Activated CD4-positive, alpha-beta T cell treated with anti-CD3 and anti-CD28 coated beads, Interleukin-10, Interleukin-2, amounts not matched to agents 100 ng/mL and 50 ng/mL, durations not matched to agents 16 hours and 8 hours (primary cell): ENCODE measurements at places on chromosomes 3 and 15.
A peak's percentile ranks its signal among the peaks of the same experiment; 100 is the strongest.

DNA sequence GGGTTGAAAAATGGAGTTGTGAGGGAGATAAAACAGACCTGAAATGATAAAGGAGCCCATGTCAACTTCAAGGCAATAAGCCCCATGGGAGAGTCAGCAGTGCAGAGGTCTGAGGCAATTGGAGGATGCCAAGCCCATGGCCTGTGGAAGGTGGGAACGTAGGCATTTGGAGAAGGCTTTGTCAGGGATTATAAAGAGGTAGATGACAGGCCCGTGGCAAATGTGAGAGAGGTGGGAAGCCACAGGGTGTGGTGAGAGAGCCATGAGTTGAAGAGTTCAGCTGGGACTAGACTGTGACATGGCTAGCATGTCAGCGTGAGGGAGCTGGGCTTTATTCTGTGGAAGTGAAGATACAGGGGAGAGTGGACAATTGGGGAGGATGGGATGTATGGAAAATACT, 35.4 kb downstream of the MFSD1 start:
- no peak for DNase-seq

DNA sequence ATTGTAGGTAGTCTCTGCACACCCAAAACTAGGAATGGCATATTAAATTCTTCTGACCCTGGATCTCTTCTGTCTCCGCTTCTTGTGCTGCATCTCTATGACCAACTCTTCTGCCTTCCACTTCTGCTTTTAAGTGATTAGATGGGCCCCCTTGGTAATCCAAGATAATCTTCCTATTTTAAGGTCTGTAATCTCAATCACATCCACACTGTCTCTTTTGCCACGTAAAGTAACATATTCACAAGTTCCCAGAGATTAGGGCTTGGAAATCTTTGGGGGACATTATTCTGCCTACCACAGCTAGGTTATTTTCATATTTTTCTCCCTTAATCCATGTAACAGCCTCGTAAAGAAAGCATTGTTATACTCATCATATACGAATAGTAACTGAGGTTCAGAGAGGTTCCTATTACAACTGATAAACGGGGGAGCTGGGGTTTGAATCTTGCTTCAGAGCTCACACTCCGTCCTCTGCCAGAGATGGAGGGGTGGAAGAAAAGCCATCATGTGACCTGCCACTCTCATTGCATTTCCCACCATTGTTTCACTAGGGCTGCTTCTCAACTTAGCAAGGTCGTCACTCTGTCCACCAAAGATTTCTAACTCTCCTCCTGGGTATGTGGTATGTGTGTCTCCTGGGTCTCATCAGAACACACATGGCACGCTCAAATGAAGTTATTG, 6.6 kb upstream of the CD47 start:
- DNase-seq, result no peak

DNA sequence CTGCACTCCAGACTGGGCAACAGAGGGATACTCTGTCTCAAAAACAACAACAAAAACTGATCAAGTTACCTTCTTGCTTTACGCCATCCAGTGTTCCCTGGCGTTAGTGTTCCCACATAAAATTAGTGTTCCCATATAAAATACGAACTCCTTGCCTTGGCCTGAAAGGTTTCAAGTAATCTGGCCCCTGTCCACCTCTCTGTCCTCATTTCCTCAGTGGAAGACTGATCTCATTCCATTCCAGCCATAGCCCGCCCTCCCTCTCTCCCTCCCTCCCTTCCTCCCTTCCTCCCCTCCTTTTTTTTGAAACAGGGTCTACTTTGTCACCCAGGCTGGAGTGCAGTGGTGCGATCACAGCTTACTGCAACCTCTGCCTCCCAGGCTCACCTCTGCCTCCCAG, 2.8 kb upstream of the CAND2 start:
- no peak for DNase-seq

GRCh38 chr3:31051226-31051625, 156.8 kb upstream of the GADL1 start:
- DNase-seq, result no peak

DNA sequence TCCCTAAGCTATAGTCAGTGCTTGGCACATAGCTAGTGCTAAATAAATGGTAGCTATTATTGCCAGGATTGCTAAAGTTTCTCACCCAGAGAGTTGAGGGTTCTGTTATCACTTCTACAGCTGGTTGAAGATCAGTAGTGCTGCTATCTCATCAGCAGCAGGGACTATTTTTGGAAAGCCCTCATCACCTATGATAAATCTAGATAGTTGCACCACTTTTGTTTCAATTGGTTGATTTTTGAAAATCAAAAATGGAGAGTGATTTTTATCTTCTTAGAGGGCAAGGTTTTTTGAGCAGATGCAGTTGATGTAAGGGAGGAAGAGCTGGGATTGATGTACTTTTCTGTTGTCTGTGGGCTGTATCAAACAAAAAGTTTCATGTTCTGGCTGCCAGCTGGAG, 101.6 kb downstream of the ST6GAL1 start:
- DNase-seq, result no peak

DNA sequence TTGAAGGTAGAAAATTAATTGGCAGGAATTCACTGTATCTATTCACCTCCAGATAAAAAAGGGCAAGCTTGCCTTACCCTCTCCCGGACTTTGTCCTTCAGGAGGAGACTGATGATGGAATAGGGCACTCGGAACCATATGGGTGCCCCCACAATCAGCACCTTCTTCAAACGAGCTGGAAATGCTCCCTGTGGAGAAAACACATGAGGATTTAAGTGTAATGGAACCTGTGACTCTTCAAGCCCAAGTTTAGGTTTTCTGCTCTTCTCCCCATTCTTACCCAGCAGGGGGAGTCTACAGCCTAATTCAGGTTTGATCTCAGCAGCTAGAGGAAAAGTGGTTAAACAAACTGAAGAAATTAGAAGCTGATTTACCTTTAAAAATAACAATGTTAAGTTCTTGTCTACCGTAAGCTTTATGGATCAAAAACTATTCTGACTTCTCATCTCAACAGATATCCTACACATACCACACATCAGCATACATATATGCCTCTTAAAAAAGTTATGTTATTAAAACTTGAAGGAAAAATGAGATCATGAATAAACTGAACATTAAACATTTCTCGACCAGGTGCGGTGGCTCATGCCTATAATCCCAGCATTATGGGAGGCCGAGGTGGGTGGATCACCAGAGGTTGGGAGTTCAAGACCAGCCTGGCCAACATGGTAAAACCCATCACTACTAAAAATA, 57.5 kb upstream of the SIN3A start:
- peak; percentile 34 for DNase-seq

- DNase-seq, result no peak
Measured at GRCh38 chr3:185330238-185330637, 32.7 kb upstream of the MAP3K13 start.

DNA sequence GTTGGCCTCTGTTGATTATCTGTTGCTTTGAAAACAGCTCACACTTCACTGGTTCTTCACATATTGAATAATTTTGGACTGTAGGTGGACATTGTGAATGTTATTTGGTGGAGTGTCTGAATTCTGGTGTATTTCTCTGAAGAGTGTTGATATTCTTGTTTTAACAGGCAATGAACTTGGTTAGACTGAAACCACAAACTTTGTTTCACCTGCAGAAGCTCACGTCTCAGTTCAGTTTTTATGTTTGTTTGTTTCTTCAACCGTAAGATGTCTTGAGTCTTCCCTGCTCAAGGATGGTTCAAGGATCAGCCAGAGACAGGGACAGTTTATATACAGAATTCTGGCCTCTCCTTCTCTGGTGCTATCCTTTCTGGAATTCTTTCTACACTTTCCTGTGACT, 43.6 kb downstream of the C3orf20 start:
- DNase-seq, result no peak

DNA sequence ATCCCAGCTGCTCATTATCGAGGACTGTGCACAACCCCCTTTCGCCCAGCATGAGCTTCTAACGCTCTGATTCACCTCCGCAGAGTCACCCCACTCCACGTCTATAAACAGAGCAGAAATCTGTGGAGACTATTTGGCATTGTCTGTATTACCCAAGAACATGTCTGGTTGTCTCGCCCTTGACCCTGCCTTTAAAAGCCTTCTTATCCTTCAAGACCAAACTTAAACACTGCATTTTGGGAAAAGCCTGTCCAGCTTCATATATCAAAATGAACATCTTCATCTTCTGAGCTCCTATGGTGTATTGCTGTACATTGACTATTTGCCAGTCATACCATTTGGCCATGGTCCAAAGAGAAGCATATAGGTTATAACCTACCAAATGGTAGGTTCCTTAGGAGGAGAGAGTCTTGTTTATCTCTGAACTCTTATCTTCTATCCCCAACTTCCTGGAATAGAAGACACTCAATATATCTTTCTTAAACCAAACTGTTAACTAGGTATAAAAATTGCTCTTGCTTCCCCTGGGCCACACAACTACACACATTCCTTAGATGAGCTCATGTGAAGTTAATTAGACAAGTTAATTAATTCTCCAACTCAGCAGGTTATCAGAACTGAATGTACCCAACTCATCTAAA, 90.1 kb downstream of the FBN1 start:
- DNase-seq, result no peak

GRCh38 chr15:52228921-52229320, 37.7 kb upstream of the GNB5 start:
- DNase-seq, result no peak

GRCh38 chr3:65174713-65175112, 486.9 kb upstream of the ADAMTS9 start:
- DNase-seq, result no peak

DNA sequence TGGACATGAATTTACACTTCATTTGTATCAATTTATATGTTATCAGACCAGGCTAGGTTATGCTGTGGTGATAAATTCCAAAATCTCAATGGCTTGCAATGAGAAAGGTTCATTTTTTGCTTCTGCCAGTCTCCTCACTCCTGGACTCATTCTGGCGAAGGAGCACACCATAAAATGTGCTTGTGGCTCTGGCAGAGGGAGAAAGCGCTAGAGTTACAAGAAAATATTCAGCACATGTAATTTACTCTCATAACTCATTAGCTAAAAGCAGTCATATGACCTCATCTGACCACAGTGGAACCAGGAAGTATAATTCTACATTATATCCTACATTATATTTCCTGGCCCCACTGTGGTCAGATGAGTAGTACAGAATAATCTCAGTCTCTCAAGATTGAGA, 193.8 kb downstream of the BCHE start:
- no peak for DNase-seq

DNA sequence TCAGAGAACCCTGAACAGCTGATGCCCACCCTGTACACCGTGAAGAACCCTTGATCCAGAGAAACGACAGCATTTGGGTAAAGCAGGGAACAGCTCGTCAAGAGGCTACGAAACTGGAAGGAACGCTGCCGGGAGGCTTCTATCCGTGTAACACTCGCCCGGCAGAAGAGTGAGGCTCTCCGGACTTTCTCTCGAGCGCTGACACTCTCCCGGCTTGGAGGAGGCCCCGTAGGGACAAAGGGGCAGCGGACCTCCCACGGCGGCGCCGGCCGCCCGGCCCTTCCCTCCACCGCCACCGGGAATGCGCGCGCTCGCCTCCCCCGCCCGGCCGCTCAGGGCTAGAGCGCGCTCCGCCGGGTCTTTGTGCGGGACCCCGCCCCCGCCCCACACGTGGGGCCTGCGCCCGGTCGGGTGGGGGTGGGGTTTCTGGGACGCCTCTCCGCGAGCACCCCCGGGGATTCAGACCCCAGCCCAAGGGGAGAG, 1.7 kb downstream of the HYAL2 start:
- DNase-seq, result peak; percentile 73

DNA sequence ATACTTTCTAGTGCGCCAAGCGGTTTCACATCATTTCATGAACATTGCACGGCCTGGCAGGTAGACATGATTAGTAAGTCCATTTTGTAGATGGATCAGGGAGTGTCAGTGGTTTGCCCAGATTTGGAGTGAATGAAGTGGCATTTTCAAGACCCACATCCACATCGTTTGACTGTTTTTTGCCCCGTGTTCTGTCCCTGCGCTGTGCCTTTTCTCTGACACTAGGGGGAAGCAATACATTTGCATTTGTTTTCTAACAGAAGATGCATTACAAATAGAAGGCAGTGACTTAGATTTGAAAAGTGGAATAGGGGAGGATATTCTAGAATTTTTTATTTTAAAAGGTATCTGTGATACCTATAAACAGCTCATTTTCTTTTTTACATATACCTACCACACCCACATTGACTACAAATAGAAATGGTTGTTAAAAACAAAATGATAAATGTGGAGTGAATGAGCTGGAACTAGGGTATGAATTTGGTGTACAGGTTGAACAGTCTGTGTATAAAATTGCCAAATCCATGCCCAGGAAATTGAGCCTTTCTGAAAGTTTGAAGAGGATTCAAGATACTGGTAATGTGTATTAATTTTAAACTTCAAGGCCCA, 98.0 kb downstream of the USP13 start:
- DNase-seq, result peak; percentile 38

DNA sequence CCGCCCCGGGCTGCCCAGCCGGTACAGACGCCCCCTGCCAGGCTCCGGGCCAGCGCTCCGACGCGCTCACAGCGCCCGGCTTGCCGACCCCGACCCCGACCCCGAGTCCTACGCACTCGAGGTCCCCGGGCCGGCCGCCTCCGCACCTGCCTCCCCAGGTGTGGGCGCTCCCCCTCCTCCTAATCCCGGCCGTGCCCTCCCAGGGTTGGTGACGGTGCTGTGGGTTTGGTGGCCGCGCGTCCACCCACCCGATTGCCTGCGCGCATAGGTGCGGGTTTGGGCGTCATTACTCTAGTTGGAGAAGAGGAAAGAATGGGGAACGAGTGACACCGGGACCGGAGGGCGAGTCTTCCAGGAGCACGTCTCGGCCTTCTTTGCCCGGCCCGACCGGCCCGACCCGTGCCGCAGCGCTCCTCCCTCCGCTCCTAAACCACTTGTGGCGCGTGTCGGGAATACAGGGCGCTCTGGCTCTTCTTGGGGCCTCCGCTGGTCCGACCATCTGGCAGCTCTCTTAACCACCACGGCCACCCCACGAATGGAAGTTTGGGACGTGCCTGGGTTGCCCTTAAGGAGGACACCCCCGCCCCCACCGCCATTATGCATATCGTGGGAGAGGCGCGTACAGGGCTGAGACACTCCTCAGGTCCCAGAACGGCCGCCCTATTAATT, 810 bp upstream of the THRB start:
- no peak for DNase-seq

GRCh38 chr15:89851673-89852341, 37.2 kb upstream of the ANPEP start:
- no peak for DNase-seq

DNA sequence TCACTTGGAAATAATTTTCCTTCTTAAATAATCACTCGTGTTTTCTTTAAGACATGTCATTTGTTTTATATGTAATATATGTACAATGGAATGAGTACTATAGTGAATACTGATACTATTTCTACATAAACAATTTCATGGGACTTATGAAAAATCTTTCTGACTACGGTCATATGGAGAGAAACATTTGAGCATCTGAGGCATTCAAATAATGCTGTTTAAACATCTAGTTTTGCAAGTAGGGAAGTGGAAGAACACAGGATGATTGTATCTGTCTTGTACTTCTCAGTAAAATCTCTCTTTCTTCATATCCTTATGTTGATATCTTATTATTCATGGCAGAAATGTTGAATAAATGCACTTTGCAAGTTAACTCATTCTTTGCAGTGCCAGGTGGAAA, 599.5 kb upstream of the KCNMB2 start:
- DNase-seq, result no peak

- no peak for DNase-seq
Measured at GRCh38 chr3:197000211-197000610, 29.4 kb downstream of the MELTF start.

GRCh38 chr3:102512734-102513504, 78.1 kb downstream of the ZPLD1 start:
- DNase-seq, result no peak
